ENCODE measurements at places on chromosomes 11 and 22. TPM values are rescaled to one million over a fixed set of nuclear protein-coding genes. Genes with fewer than 3 reads are reported as not detected.

DNA sequence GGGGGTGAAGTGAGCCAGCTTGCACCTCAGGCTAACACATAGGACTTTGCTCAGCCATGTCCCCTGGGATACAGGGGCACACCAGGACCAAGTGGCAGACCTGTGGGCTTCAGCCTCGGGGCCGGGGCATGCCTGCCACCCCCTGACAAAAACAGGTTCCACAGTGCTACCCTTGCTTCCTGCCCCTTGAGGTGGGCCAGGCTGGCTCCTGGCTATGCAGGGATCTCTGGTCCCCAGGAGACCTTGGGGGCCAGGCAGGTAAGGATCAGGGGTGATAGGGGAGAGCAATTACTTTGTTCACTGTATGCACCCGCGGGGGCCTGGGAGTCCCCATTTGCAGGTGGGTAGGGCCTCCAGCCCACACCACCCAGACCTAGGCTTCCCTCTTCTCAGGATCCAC is 2.4 kb upstream of the MYO7A start:
- DNase-seq: no peak

DNA sequence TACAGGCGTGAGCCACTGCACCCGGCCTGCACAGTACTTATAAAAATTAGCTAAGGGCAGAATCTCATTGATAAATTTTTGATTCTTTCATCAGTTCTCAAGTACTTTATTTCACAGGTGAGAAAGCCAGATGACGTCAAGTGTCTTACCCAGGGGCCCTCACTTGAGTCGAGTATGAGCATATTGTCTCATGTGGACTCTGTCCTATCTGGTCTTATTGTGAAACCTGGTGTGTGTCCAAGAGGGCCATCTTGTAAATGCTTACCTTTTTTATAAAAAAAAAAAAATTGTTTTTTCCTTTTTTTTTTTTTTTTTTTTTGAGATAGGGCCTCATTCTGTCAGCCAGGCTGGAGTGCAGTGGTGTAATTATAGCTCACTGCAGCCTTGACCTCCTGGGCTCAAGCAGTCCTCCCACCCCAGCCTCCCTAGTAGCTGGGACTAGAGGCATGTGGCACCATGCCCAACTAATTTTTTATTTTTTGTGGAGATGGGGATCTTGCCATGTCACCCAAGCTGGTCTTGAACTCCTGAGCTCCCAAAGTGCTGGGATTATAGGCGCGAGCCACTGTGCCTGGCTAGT is 6.0 kb downstream of the ACO2 start:
- no peak for DNase-seq

GRCh38 chr22:37552524-37553163 is 7.6 kb upstream of the CDC42EP1 start:
- DNase-seq: no peak

DNA sequence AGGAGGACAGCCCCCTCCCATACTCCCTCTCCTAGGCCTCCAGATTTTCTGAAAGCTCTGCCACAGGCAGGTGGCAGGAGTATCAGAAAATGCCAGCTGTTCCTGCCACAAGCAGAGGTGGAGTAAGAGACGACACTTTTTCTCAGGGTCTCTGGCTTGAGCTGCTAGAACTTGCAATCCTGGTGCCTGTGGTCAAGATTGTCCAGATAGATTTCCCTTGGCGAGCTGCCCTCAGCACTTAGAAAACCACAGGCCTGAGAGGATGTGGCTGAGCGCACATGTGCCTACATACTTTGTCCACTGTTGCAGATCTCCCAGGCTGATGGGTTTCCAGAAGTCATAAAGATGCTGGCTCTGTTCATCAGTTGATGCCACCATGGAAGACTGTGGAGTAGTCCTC is 65.7 kb upstream of the NAV2 start:
- no peak for DNase-seq

DNA sequence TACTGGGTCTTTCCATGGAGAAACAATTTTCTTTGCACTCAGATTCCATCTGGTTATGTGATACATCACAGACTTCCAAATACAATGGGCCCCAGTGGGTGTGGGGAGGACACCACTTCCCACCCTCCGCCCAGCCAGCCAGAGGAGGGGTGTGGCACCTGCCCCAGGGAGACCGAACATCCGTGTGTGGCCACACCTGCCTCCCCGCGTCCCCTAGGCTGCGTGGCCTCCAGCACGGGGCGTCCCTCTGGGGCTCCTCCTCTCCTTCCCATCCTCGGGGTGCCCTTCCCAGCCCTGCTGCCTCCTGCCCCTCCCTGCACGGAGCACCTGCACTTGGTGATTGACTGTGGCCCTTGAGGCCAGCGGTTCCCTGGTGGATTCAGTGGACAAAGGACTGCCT is 49.1 kb downstream of the CERK start:
- no peak for DNase-seq

DNA sequence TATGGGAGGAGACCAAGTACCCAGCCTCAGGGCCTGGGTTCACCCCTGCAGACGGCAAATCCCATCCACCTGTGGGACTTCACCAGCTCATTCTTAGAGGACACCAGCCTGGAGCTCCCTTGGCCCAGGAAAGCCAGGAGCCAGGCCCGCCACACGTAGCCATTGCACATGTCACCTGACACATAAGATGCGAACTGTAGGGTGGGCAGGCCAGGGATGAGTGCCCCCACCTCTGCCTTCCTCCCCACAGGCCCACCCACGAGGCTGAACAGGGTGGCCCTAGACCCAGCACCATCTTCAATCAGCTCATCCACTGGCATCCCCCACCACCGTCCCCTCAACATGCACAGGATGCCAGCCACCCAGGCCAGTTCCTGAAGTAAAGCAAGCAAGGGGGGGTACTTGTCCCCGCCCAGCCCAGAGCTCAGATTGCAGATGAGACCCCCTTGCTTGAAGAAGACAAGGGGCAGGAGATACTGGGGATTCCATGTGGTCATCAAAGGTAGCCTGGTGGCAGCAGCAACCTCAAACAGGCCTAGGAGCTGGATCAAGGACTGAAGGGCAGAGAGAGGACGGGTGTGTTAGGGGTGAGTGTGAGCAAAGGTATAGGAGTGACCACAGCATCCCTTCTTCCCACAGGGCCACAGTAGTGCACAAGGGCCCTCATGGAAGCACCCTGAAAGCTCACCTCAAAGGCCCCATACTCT is 45.6 kb downstream of the IGLL5 start:
- DNase-seq: no peak

GRCh38 chr11:31246451-31247165 is 122.9 kb downstream of the DCDC1 start:
- no peak for DNase-seq

GRCh38 chr11:130705670-130706421 is 210.4 kb downstream of the SNX19 start:
- no peak for DNase-seq

GRCh38 chr11:109522116-109522755 is 100.2 kb downstream of the C11orf87 start:
- no peak for DNase-seq

DNA sequence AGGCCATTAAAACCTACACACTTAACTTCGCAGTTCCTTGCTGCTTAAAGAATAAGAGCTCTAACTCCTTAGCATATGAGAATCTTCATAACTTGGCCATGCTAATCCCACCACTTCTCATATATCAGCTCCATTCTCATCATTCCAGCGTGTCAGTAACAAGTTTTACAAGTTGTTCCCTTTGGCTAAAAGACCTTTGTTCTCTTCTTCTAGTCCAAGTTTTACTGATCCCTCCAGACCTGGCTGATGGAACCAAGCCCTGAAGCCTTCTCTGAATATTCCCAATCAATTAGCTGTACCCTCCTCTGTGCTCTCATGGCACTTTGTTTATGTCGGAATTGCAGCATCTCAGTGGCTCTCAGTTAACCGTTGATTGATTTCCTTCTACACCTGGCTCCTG is 35.8 kb downstream of the GAB2 start:
- no peak for DNase-seq

- DNase-seq: no peak
Observed at GRCh38 chr22:32859743-32860142, 58.2 kb downstream of the TIMP3 start.

GRCh38 chr22:40404251-40405177 is 34.1 kb downstream of the SGSM3 start:
- DNase-seq: no peak

DNA sequence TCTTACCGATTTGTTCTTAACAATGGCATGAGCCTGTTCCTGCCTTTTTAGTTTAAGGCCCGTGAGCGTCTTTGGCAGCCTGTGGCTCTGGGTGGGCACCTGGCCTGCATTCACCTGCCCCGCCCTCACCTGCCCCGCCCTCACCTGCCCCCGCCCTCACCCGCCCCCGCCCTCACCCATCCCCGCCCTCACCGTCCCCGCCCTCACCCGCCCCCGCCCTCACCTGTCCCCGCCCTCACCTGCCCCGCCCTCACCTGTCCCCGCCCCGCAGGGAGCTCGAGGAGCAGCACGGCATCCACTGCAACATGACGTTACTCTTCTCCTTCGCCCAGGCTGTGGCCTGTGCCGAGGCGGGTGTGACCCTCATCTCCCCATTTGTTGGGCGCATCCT is 14.2 kb downstream of the GATD1 start:
- peak; percentile 57 for DNase-seq

- DNase-seq: no peak
Observed at GRCh38 chr22:20825624-20826023, 33.0 kb downstream of the PI4KA start.

GRCh38 chr11:61174273-61174672 is 13.0 kb upstream of the VPS37C start:
- no peak for DNase-seq

- no peak for DNase-seq
Observed at GRCh38 chr11:33894398-33894746, 2.5 kb upstream of the LMO2 start.

DNA sequence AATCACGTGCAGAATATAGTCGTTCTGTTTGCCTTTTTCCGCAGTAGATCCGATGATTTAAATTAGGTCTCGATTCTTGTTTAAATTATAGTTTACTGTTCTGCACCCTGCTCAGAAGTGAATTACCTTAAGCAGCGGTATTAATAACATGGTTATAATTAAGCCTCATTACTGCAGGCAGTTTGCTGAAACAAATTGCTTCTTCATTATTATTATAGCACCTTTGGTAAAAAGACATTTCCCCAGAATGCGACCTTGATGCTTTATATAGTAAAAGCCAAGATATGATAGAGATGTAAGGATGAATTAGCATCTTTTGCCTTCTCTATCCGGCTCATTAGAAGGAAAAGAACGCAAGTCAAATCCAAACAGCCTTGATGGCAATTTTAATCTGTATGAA is 625.2 kb upstream of the CADM1 start:
- DNase-seq: no peak

GRCh38 chr11:9787981-9788521 is 124.2 kb downstream of the SWAP70 start:
- DNase-seq: no peak

DNA sequence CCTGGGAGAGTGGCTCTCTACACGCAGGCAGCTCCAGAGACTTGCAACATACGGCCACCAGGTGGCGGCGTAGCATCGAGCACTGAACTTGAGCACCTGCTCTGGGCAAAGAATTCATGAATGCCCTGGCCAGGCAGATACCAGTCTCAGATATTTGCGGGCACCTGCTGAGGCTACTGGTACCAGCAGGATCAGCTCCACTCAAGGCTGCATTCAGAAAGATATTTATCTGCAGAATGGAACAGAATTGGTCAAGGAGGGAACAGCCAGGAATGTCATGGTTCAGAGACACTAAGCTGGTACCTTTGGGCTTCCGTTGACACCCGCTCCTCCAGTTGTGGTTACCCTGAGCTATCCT is 10.8 kb upstream of the CCDC86 start:
- peak; percentile 84 for DNase-seq

- no peak for DNase-seq
Observed at GRCh38 chr22:21000987-21001600, 824 bp downstream of the THAP7 start.

- DNase-seq: no peak
Observed at GRCh38 chr11:20192151-20192550, 31.9 kb upstream of the DBX1 start.

- DNase-seq: no peak
Observed at GRCh38 chr11:32068134-32068870, 22.6 kb upstream of the RCN1 start.

DNA sequence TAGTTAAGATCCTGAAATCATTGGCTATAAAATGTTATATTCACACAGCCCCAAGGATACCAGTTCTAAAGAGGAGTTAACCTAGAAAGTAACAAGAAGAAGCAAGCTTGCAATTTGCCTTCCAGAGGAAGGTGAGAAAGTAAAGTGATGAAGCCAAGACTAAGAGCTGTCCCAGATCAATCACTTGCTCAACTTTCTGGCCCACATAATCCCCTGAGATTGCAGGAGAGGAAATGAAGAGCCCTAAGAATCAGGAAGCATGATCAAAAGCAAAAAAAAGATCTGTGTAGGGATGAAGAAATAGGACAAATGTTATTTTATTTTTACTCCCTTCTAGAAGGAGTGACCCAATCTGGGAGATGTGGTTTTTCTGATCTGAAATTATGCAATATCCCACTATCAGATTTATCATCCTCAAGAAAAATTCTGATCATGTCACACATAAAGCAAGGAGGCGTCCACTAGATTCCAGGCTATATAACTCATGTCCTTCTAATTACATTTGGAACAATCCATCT is 180.3 kb upstream of the GUCY1A2 start:
- DNase-seq: no peak

DNA sequence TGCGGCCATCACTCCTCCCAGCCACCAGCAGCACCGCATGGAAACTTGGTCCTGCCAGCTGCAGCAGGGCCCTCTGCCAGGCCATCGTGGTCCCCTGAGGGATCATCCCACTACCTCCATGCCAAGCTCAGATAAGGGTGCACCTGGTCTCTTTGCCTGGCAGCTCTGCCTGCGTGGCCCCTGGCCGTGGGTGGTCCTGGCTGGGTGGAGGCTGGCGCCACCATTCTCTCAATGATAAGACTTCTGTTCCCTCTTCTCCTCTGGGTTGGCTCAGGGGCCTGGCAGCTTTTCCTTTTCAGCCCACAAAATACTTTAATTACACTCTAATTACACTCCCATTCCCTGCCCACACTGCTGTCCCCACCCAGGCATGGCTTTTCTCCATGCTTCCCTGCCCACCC is 26.8 kb upstream of the TSKU start:
- DNase-seq: no peak

- no peak for DNase-seq
Observed at GRCh38 chr11:69400771-69401590, 80.5 kb upstream of the LINC01488 start.

MIOX gene
- not detected for total RNA-seq

OR4C6 gene
- 0.95 TPM for total RNA-seq

CD3D gene
- not detected for total RNA-seq

IGSF22 gene
- total RNA-seq: not detected

XBP1 gene
- total RNA-seq: 179 TPM

OR52J3 gene
- total RNA-seq: not detected

FOSL1 gene
- total RNA-seq: 69.8 TPM

KCTD17 gene
- total RNA-seq: 19.8 TPM

TCN1 gene
- 335 TPM for total RNA-seq

PNPLA5 gene
- total RNA-seq: not detected

MUC5B gene
- 3.4 TPM for total RNA-seq

TOMM22 gene
- 105 TPM for total RNA-seq

TRIM64 gene
- total RNA-seq: not detected

PANX2 gene
- total RNA-seq: 2.0 TPM

GGTLC3 gene
- not detected for total RNA-seq

Measured in Calu3 (cell line).